Activated T-helper 2 cell treated with anti-CD3 and anti-CD28 coated beads, Interferon-gamma antibody, Interleukin-2, Interleukin-4, amounts not matched to agents 10 μg/mL and 5 μg/mL and 100 μg/mL, durations not matched to agents 14 hours and 24 hours and 36 hours (primary cell): ENCODE measurements at places on chromosomes 3 and 15.

GRCh38 chr15:99062226-99062625, 42.7 kb upstream of the SYNM start:
- no peak for DNase-seq

DNA sequence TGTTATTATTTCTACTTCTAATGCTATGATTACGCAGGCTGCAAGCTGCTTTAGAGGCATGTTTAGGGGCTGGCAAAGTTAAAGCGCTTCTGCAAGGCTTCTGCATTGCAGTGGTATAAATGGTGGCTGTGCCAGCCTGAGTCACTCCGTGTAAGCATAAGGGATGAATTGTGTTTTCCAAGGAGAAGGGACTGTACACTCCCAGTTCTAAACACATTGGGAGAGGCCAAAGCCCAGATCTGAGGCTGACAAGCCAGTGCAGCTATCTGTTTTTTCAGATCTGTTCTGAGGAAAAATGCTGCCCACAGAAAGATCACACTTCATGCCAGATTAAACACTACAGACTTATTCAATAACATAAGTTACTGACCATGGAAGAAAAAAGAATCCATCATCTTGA, 83.8 kb downstream of the PRICKLE2 start:
- DNase-seq, result no peak

GRCh38 chr3:68662176-68662575, 270.2 kb downstream of the TAFA4 start:
- DNase-seq, result no peak

- no peak for DNase-seq
Measured at GRCh38 chr3:13353936-13354542, 66.1 kb downstream of the NUP210 start.

DNA sequence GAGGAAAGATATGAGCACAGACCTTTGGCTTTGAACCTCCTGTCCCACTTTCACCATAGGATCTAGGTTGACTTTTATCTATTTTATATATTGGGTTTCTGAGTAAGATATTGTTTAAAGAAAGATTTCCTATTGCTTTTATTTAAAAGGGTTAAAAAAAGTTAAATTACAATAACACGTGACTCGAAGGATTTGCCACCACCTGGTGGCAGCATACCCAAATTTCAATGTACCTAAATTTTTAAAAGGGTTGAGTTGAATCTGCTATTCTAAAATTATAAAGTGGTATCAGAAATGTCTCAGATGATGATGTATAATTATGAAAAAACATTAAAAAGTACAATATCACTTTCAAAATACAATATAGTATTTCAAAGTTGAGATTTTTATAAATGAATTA, 368.4 kb downstream of the MECOM start:
- DNase-seq, result no peak

GRCh38 chr3:88410259-88410658, 260.5 kb downstream of the C3orf38 start:
- peak; percentile 10 for DNase-seq

- no peak for DNase-seq
Measured at GRCh38 chr3:186990878-186991308, 60.6 kb downstream of the ST6GAL1 start.

- DNase-seq, result no peak
Measured at GRCh38 chr15:49103002-49103401, 52.4 kb downstream of the COPS2 start.

DNA sequence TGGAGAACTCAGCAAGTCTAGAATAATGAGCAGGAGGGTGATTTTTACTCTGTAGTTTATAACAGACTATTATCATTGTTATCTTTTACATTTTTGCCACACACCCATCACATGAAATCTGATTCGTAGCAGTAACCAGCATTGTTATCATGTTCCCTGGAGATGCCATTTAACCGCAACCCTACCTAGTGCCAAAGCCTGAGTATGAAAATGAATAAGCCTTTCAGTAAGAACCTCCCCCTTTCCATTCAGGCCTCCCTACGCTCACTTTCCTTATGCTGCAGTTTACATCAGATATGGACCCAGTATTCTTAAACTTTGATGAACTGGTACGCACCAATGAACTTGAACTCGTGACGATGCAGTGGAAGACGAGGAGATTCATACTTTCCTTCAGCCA, 158.7 kb upstream of the SPRED1 start:
- no peak for DNase-seq

- no peak for DNase-seq
Measured at GRCh38 chr3:9308298-9308990, 54.4 kb upstream of the THUMPD3 start.

GRCh38 chr3:34969513-34969912, 669.8 kb upstream of the ARPP21 start:
- no peak for DNase-seq

DNA sequence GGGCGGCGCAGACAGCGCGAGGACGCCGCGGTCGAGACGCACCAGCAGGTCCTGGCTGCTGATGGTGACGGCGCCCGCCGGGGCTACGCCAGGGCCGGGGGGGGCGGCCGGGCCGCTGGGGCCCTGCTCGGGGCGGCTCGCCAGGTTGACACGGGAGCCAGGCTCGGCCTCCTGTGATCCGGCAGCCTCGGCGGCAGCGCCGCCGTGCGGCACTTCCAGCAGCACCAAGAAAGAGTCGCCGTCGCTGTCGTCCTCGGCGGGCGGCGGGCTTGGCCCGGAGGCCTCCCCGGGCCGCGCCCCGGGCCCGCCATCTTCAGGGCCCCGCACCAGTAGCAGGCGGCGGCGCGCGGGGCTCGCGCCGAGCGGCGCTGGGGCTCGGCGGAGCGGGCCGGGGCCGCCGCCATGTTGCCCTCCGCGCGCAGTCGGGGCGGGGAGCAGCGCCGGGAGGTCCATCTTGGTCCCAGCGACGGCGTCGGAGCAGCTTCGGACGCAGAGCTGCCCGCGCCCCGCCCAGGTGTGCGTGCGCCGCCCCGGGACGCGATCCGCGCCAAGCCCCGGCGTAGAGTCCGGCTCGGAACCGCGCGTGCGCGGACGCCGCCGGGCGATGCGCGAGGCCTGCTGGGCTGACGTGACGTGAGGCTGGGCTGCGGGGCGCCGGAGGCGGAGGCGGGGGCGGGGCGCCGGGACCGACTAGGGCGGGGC, at the start of gene ZXDC:
TSS of gene ZXDC (minus strand) at position 479 of the 702 bp plus-strand sequence. CDS start at position 453, 26 bp downstream.
- peak; percentile 90 for DNase-seq

DNA sequence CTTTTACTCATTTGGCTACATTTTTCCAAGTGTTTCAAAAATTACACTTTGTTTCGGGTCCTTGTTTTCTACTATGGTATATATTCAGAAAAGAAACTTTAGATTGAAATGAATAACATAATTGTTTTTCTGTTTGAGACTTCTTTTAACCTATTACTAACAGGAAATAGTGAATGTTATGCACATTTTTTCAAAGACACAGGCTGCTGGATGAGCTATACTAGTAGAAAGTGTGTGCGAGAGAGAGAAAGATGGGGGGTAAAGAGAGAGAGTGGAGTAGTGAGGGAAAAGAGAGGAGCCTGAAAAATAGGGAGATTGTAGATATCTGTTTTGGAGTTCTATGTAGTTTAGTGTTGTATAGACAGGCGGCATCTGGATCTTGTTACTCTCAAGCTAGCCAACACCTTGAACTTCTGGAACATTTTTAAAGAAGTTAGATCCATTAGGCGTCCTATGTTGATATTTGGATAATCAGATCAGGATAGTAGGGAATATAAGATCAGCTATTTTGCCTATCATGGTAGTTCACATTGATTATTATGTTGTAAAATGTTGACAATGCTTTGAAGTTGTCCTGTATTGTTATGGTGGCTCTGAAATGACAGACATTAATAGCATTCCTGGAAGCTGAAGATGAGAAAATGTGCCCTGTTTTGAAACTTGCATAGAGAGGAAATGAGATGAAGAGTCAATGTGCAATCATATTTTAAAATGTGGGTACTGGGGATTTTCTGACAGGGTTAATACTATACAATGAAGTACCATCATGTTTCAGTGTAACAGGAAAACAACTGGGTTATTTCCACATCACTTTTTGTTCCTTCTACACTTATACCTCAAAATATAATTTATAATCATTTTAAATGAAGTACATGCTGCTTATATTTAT, 2.6 kb downstream of the RBMS3 start:
- DNase-seq, result no peak

DNA sequence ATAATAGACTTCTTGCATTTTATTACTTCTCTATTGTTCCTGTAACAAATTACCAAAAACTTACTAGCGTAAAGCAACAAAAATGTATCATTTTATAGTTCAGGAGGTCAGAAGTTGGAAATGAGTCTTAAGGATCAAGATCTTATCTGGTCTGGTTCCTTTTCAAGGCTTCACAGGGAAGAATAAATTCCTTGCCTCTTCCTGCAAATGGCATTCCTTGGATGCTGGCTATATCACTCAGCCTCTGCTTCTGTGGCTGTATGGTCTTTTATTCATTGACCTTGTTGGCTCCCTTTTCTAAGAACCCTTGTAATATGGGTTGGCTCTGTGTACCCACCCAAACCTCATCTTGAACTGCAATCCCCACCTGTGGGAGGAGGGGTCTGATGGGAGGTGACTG, 478.4 kb upstream of the THBS1 start:
- DNase-seq, result no peak

DNA sequence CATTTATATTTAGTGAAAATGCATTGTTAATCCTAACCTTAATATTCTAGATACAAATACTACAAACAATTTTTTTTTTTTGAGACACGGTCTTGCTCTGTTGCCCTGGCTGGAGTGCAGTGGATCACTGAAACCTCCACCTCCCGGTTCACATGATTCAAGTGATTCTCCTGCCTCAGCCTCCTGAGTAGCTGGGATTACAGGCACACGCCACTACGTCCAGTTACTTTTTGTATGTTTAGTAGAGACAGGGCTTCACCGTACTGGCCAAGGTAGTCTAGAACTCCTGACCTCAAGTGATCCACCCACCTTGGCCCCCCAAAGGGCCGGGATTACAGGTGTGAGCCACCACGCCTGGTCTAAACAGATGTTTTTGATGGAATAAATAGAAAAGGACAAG, 361.5 kb upstream of the NECTIN3 start:
- DNase-seq, result no peak

DNA sequence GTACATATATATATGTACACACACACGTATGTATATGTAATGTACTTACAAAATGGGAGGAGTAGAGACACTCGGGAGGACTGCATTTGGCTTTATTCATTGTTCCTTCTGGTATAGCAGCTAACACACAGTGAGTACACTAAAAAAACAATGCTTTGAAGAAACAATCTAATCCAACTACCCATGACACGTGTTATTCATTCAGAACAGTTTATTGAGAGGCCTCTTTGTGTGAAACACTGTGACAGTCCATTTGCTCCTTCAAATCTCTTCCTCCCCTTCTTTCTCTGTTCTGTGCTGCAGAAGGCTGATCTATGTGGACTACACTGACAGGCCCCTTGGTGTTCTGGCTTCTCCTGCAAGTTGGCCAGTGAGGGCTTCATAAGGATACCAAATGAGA, 1075.9 kb upstream of the CFAP20DC start:
- no peak for DNase-seq

GRCh38 chr15:63500265-63501250, 3.8 kb upstream of the USP3 start:
- no peak for DNase-seq

GRCh38 chr3:63914312-63914711, 2.1 kb upstream of the SCAANT1 start:
- no peak for DNase-seq

GRCh38 chr3:196749125-196749524, 9.5 kb downstream of the PAK2 start:
- DNase-seq, result no peak

- DNase-seq, result no peak
Measured at GRCh38 chr15:82933576-82933975, 18.9 kb downstream of the HOMER2 start.

DNA sequence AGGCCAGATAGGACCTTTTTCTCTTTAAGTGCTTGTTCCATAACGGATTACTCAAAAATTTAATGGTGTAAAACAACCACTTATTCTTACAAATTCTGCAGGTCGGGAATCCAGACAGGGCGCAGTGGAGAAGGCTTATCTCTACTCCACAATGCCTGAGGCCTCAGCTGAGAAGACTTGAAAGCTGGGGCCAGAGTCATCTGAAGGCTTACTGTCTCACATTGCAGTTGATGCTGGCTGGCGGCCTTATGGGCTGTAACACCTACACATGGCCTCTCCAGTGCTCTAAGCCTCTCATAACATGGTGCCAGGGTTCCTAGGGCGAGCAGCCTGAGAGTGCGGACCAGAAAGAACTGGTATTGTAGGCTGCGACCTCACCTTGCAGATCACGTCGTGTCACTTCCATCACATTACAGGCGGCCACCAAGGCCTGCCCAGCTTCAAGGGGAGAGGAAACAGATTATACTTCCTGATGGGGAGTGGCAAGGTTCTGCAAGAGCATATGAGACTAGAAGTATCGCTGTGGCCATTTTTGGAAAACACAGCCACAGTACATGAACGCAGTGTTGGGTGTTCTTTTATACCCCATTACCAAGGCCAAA, 32.4 kb downstream of the CMTM7 start:
- DNase-seq, result peak; percentile 8

DNA sequence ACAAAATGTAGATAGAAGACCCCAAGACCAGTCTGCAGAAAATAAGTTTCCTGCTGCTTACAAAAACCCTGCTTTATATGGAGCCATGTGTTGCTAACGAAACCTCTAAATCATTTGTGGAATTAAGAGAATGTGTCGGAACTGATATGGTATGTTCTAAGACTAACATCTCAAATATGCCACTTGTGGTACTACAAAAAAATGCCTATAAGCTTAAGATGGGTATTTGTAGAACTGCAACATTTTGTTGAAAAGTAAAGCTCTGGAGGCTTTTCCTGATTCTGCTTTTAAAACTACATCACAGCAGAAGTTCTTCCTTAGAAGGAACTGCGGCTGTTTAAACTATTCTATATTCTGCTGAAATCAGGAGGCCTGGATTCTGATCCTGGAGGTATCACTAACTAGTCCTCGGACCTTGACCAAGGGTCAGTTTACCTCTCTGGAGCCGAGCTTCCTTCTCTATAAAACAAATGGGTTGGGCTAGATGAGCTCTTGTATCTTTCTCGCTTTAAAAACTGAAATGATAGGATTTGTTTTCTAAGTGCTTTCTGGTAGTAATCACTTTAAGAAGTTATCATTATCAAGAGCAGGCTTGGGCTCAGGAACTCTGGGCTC, 74.9 kb downstream of the RAD18 start:
- DNase-seq, result no peak

GRCh38 chr3:28574036-28574435, 225.4 kb upstream of the AZI2 start:
- DNase-seq, result no peak

- DNase-seq, result no peak
Measured at GRCh38 chr3:138600100-138600745, 6.2 kb upstream of the CEP70 start.

DNA sequence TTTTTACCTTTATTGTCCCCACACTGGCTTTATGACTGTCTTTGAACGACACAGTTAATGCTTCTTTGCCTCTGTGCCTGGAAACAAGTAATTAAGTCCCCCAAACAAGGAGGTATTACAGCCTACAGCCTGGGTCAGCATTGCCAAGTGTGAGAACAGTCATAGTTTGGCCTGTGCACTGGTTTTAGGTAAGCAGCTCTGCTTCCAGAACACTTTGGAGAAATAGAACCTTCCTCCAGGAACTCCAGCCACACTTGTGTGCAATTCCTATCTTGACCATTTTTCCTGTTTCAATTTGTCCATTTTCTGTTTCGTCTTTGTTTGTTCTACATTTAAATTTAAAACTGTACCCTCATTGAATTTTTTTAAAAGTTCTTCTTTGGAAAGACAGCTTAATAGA, 568.2 kb downstream of the TUSC7 start:
- no peak for DNase-seq

- DNase-seq, result no peak
Measured at GRCh38 chr15:63029676-63030075, 12.9 kb upstream of the TPM1 start.

GRCh38 chr15:68537097-68537496, 41.7 kb upstream of the CORO2B start:
- DNase-seq, result no peak
